H4 (cell line): ENCODE measurements at places on chromosomes 5 and 9. TPM values are rescaled to one million over a fixed set of nuclear protein-coding genes. Genes with fewer than 3 reads are reported as not detected.

DNA sequence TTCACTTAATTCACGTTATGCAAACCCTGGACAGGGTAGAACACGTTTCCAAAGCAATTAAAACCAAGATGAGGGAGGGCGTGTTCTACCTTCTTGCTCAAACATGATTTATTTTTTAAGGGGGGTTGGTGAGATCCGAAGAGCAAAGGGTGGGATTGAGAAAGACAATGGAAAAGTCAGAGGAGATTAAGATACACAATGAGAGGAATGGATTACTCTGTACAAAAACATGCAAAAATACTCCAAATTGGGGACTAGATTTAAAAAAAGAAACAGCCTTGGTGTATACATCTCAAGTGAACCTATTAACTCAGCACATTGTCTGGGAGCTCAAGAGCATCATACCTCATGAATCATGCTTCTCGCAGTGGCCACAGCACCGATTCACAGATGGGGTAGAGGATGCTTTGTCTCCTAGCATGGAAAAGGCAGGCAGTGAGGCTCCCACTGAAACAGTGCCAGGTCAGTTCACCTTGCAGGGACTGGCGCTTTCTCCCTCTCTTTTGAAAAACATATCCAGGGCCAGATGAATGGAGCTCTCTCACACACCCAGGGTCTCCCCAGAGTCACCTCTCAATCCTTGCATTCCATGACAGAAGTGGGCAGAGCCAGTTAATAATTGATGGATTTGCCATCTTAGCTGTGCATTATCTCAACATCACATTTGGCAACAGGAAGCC lies 459.7 kb downstream of the BNC2 start:
- no peak for DNase-seq

The OR4F3 gene
- not detected in 2 replicates for total RNA-seq

DNA sequence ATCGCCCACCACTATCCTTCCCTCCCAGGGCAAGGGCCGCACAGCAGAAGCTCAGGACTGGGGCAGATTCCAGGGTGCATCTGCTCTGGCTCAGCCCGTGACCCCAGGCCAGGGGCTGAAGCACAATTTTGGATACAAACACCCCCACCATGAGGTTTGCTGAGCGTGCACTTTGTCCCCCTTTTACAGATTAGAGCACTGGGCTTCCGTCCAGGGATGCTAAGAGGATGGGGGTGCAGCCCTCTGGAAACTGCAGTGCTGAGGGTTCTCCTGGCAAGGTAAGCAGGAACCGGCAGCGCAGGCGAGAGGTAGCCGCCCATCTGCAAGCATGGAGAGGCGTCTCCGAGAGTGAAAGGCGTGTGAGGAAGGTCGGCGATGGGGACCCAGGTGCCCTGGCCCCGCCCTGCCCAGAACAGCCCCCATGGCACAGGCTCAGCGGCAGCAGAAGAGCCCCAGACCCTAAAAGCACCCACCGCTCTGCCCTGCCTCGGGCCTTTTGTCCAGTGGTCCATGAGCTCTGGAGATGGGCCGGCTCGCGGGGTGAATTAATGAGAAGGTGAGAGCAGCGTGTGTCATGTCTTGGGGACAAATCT lies 54.5 kb upstream of the OLFM1 start:
- DNase-seq: no peak

- peak; percentile 69 for DNase-seq
Measured at GRCh38 chr9:127955294-127956015, 17.8 kb upstream of the DPM2 start.

DNA sequence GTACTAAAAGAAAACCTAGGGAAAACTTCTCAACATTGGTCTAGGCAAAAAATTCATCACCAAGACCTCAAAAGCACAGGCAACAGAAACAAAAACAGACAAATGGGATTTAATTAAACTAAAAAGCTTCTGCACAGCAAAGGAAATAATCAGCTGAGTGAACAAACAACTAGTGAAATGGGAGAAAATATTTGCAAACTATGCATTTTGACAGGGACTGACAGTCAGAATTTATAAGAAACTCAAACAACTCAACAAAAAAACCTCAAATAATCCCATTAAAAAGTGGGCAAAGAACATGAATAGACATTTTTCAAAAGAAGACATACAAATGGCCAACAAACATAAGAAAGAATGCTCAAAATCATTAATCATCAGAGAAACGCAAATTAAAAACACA lies 189.4 kb downstream of the AUH start:
- no peak for DNase-seq

The LCN1 gene
- total RNA-seq: not detected in 2 replicates
